ENCODE measurements at places on chromosomes 13 and 19.

- DNase-seq, result no peak
These were observed 25.5 kb upstream of the SACS start for GRCh38 chr13:23458989-23459388.

DNA sequence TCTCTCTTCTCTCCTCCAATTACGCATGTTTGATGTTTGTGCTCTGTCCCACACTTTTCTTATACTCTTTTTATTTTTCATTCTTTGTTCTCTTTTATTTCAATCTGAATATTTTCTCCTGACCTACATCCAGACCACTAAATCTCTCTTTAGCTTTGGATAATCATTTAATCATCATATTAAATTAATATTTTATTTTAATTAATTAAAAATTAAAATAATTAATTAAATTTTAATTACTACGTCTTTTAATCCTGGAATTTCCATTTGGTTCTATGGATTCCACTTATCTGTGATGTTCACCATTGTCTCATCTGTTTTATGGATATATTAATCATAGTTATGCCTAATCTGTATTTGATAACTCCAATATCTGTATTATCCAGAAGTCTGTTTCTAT, 62.4 kb downstream of the SPACA7 start:
- no peak for DNase-seq

DNA sequence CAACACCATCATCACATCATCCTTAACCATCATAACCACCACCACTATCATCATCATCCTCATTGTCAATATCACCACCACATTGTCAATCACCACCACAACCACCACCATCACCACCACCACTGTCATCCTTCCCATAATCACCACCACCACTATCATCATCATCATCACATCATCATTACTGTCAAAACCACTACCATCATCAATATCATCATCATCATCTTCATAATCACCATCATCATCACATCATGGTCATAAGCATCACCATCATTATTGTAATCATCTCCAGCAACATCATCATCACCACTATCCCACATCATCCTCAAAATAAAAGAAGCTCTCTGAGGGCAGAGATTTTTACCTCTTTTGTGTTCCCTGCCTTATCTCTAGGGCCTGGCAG, 52.2 kb downstream of the MBD3L1 start:
- DNase-seq, result no peak

GRCh38 chr13:99307247-99307646, at the start of gene GPR183:
GPR183 (minus strand) TSS chr13:99307399; CDS start chr13:99296145, 11,254 bp downstream.
- DNase-seq, result no peak

DNA sequence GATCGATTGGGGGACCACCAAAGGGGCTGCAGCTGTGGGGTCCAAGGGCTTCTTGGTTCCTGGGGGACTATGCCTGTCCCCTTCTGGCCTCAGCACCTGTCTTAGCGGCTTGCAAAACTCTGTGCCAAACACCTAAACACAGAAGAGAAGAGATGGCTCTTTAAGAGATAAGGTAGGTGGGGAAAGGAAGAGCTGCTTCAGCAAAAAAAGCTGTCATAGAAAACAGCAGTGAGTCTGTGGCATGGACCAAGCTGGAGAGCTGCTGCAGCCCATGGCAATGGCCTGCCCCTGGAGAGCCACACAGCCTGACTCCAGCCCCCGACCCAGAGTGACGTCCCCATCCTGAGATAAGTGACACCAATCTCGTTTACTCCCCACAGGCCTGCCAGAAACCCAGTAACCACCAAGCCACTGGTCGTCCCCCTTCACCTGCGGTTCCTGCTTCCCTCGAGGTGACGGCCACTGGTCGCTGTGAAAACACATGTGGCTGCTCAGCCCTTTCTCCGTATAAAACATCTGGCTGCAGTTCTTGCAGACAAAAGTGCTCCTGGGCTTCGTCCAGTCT, 25.0 kb upstream of the NAPA start:
- DNase-seq, result no peak

- DNase-seq, result peak; percentile 99
These were observed at the start of gene CDC37 for GRCh38 chr19:10403137-10404021. CDC37 (minus strand) TSS chr19:10403542; CDS start chr19:10403479, 63 bp downstream.

DNA sequence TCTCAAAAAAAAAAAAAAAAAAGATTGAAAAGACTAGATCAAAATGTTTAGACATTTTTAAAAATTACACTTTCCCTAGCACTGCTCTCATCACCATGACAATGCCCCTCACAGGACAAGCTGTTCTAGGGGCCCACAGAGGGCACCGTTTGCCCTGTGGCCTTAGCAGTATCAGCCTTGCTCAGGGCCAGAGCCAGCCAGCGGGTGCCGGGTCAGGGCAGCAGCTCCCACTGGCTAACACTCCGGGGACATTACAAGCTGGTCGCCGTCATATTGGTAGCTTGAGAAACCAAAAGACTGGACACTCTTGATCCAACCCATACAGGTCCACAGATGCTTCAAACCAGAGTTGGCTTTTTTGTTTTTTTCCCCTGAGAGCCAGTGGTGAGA, 18.0 kb downstream of the CAPN12 start:
- no peak for DNase-seq

DNA sequence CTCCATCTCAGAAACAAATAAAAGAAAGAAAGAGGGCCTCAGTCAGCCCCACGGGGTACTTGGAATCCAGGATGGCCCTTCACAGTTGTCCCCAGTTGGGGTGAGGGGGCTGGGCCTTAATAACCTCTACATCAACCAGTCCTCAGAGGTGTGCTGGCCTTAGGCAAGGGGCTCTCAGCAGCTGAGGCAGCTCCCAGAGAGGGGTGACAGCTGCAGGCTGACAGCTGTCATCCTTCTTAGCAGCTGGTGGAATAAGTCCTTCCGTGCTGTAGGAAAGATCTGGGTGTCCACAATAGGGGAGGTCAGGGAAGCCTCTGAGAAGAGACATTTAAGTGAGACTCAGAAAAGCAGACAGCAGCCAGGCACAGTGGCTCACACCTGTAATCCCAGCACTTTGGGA, 7.4 kb downstream of the BCAM start:
- no peak for DNase-seq

DNA sequence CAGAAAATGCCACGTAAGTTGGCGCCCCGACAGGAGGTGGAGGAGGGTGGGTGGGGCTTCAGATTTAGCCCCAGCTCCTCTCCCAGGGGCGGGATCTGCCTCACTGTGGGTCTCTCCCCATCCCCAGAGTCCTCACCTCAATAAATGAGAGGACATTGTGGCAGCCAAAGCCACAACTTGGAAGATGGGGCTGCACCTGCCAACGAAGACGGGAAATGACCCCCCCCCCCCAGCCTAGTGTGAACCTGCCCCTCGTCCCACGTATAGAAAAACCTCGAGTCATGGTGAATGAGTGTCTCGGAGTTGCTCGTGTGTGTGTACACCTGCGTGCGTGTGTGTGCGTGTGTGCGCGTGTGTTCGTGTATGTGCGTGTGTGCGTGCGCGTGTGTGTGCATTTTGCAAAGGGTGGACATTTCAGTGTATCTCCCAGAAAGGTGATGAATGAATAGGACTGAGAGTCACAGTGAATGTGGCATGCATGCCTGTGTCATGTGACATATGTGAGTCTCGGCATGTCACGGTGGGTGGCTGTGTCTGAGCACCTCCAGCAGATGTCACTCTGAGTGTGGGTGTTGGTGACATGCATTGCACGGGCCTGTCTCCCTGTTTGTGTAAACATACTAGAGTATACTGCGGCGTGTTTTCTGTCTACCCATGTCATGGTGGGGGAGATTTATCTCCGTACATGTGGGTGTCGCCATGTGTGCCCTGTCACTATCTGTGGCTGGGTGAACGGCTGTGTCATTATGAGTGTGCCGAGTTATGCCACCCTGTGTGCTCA, 1.5 kb upstream of the TRAPPC5 start:
- DNase-seq, result peak; percentile 79

- no peak for DNase-seq
These were observed 4.3 kb downstream of the SLC25A30 start for GRCh38 chr13:45413826-45414307.

GRCh38 chr13:111511805-111512504, 191.5 kb downstream of the TEX29 start:
- no peak for DNase-seq

DNA sequence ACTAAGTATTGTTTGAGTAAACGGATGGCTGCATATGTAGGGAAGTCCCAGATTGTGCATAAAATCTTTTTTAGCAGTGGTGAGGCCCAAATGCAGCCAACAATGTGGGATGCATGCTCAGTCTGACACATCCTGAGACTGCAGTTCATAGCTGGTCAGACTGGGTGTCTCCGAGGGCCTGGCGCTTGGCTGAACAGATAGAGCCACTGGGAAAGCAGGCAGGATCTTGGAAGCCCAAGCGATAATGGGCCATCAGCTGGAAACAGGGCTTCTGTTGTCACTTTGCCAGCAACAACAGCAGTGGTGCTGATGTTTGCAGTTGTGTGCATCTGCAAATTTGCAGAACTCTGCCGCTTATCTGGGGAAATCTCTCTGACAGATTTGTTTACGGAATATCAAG, 36.1 kb downstream of the MTUS2 start:
- DNase-seq, result no peak

DNA sequence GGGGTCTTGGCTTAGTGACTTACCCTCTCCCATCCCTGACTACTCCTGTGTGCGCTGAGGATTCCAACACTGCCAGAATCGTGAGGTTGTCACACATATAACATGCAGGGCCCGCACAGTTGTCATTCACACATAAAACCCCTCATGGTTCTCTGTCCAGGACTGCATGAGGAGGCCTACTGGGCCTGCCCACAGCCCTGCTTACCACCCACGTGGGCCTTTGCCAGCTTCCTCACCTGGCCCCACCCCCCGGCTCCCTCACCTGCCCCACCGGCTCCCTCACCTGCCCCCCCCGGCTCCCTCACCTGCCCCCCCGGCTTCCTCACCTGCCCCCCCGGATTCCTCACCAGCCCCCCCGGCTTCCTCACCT, 197.2 kb downstream of the TEX29 start:
- DNase-seq, result peak; percentile 44

- peak; percentile 92 for DNase-seq
These were observed at the start of gene ZNF132 for GRCh38 chr19:58439576-58440554. ZNF132 (minus strand) TSS chr19:58440153; CDS start chr19:58439821, 332 bp downstream.

DNA sequence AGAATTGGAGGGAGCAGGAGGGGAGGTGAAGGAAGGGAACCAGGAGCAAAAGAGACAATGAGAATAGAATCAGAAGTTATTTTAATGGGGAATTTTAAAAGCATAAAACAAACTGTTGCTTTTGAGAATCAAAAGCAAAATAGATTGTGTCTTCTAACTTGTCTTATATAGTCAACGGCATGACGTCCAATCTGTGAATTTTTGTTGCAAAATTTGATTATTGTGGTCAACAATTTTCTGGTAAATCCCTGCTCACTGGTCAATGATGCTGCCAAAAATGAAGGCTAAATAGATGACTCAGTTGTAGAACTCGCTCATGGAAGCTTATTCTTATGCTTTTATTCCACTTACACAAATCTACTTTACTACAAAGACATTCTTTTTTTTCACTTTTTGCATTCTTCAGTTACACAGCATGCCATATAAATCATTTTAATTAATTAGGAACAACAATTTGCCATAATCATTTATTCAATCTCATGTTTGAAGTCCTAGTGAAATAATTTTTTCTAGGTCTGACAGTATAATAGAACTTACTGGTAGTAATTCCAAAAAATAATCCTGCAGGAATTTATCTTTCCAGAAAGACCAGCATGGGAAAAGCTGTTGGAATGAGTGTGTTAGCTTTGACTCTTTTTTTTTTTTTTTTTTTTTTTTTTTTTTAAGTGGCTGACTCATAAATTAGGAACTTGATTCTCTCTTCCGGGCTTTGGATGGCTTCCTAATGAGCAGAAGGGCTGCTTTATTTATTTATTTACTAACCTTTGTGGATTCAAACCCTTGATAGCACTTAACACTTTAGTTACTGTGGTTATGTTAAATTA, 256.9 kb downstream of the SPRY2 start:
- no peak for DNase-seq

DNA sequence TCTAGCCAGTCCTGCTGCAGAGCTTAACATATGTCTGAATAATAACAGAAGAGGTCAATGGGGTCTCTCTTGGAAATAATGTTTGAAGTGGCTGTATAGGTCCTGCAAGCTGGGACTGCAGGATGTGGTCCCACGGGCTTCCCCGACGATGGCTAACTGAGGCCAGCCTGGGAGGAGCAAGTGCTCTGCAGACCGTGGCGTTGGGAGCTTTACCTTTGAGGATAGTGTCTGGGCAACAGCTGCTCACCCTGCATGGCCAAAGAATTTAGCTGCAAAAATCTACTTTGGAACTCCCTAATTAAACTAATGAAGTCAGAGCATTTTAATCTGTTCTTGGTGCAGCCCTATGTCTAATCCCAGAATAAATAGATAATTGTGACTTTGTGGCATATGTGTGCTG, 18.2 kb upstream of the AMER2 start:
- DNase-seq, result no peak

GRCh38 chr13:48775285-48775684, 121.6 kb downstream of the CYSLTR2 start:
- no peak for DNase-seq

GRCh38 chr13:37357548-37357947, 241.0 kb downstream of the POSTN start:
- no peak for DNase-seq

- DNase-seq, result no peak
These were observed 47.6 kb downstream of the N4BP2L2 start for GRCh38 chr13:32491028-32491427.

DNA sequence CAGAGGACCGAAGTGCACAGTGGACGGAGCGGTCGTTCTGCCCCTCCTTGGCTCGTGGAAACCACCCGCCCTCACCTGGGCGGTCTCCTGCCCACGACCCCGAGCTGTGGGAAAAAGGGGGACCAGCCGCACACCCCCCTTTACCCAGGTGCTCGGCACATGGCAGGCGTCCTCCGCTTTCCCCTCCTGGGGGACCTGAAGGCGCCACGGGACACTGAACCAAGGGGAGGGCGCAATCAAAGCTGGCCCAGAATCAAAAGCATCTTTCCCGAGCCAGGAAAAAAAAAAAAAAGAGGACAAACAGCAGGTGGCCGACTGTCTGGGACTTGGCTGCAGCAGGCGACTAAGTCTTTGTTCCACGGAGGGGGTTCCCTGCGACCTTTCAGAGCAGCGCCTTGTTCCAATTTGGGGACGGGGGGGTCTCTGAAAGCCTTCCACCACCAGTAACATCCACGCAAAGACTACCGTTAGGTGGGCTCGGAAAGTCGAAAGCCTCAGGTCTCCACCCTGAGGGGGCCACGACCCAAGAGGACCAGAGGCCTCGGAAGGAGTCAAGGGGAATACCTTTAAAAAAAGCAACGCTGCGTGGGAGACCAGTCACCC, 1.1 kb downstream of the MBD3 start:
- peak; percentile 77 for DNase-seq

- peak; percentile 73 for DNase-seq
These were observed 1.4 kb downstream of the STK11 start for GRCh38 chr19:1206864-1207450.

- DNase-seq, result peak; percentile 82
These were observed 74.9 kb upstream of the WASF3 start for GRCh38 chr13:26482451-26483197.

- DNase-seq, result peak; percentile 77
These were observed 1.4 kb upstream of the RAVER1 start for GRCh38 chr19:10334588-10335351.
